CD4-positive, alpha-beta T cell treated with Interleukin-6 at 100 ng/mL for 8 hours (primary cell): ENCODE measurements at places on chromosomes 1 and 21.

GRCh38 chr1:231951374-231951773 lies 324.8 kb downstream of the DISC1 start:
- no peak for DNase-seq

DNA sequence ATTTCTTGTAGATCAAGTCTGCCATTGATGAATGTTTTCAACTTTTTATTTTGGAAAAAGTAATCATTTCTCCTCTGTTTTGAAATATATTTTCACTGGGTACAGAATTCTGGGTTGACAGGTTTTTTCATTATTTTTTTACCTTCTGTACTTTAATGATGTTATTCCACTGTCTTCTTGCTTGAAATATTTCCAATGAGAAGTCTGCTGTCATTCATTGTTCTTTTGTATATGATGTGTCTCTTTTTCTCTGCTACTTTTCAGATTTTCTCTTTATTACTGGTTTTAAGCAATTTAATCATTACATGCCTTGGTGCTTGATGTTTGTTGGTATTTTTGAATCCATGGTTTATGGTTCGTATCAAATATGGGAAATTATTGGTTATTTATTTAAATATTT lies 22.4 kb upstream of the FOXO6 start:
- no peak for DNase-seq

DNA sequence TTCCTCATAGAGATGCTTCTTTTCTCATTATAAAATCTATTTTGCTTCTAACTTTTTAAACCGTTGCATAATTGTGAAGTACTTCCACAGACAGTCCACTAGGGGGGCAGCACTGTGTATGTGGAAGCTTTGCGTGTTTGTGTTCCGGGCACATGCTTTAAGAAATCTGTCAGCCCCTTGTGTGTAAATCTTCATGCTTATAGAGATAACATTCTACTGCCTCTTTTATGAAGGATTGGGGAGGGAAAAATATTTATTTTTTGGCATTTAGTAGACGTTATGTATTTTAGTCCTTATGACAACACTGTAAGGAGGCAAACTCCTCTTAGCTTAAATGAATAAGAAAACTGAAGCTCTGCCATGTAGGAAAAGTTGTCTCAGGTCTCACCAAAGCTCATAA lies 157.3 kb upstream of the PTGFR start:
- no peak for DNase-seq

GRCh38 chr1:43207229-43207853 lies 35.2 kb downstream of the CFAP57 start:
- no peak for DNase-seq

DNA sequence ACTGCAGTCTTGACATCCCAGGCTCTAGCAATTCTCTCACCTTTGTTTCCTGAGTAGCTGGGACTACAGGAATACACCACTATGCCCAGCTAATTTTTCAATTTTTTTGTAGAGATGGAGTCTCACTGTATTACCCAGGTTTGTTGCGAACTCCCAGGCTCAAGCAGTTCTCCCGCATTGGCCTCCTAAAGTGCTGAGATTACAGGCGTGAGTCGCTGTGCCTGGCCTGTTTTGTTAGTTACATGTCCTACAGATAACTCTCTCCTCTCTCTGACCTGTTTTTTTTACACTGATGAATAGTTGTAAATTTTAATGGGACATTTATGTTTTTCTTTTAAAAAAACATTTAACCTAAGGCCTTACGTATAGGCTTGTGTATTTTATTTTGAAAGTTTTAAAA lies 19.8 kb downstream of the PTBP2 start:
- no peak for DNase-seq

GRCh38 chr1:82487778-82488177 lies 687.0 kb downstream of the ADGRL2 start:
- DNase-seq, result no peak

DNA sequence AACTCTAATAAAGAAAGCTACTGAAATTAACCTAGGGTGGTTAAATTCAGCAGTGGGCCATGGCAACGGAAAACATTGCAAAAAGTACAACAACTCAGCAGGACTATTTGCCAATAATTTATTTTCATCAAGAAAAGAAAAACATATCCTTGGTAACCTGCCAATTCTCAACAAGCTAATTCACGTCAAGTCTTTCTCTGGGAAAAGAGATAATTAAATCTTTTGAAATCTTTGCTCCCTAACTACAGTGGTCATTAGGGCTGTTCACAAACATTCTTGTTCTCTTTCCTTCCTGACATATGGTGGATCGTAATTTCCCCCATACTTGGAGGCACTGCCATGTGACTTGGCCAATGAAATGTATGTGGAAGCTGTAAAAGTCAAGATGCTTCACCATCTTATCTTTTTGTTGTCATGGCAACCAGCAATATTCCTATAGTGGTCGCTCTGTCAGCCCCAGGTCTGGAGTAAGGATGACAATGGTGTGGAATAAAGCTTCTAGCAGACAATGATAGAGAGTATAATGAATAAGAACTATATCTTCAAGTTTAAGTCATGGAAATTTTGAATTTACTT lies 29.6 kb upstream of the ZNF326 start:
- no peak for DNase-seq

DNA sequence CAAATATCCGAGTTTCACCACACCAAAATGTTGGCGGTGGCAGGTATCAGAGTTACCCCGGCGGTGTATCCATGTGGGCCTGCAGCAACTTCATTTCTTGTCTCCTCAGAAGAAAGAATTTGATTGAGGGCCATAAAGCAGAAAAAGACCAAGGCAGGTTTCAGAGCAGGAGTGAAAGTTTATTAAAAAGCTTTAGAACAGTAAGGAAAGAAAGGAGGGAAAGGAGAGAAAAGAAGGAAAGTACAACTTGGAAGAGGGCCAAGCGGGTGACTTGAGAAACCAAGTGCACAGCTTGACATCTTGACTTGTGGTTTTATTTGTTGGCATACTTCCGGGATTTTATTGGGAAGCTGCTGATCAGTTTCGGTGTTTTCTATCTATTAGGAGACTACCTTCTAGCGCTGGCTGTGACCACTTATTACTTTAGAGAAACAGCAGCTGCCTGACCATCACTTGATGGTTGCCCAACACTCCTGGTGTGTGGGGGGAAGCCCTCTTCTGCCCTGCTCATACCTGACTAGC lies 75.5 kb upstream of the RAB3GAP2 start:
- DNase-seq, result no peak

DNA sequence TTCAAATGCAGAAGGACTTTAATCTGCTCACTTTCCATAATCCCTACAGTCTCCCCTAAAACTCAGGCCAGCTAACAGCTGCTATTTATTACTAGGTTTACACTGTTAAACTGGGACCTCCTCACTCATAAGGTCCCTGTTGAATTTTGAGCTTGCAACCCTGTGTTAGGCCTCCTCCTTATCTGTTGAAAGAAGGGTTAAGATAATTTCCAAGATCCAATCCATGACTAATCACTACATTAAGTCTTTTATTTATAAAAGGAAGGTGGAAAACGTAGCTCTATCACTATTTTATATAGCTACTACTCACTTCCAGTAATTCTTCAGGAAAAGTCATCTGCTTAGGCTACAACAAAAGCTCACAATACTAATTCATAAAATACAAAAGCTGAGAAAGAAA lies 79.5 kb downstream of the EVI5 start:
- DNase-seq, result no peak

- no peak for DNase-seq
Observed at GRCh38 chr1:20593756-20594155, 4.9 kb downstream of the CDA start.

- no peak for DNase-seq
Observed at GRCh38 chr1:235642943-235643371, 6.6 kb downstream of the GNG4 start.

DNA sequence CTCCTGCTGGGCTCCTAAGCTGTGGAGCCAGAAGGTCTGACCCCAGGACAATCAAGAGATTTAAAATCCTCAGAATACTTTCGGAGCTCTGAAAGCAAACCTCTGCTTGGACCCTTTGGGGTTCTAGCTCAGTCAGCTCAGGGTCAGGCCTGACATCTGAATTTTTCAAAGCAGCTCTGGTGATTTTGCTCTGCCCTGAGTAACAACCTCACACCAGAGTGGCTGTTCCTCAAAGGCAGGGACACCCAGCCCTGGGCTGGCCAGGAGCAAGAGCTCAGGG lies 11.9 kb downstream of the SLC1A7 start:
- DNase-seq, result no peak

DNA sequence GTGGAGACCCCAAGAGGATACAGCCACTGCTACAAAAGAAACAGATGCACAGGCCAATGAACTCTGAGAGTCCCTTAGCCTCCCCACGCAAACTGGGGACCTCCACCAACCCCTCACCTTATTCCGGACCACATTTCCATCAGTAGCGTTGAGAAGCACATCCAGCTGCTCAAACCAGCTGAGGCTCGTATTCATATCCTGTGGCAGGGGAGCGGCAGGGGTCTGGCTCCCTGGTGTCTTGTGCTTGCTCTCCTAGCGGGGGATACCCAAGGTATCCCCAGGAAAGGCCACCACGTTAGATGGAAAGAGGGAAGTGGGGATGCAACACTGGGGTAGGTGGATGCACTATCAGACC lies 481 bp downstream of the CCDC163 start:
- DNase-seq, result no peak

- DNase-seq, result no peak
Observed at GRCh38 chr1:96782856-96783255, 61.3 kb downstream of the PTBP2 start.

GRCh38 chr1:173507205-173507846 lies 30.2 kb downstream of the PRDX6 start:
- no peak for DNase-seq

- no peak for DNase-seq
Observed at GRCh38 chr1:21050031-21050430, 126.7 kb downstream of the EIF4G3 start.
